CD4-positive, alpha-beta memory T cell (primary cell): ENCODE measurements at places on chromosomes 4 and X. TPM values are rescaled to one million over a fixed set of nuclear protein-coding genes. Genes with fewer than 3 reads are reported as not detected.

GRCh38 chr4:147831551-147832171 lies 99.8 kb downstream of the ARHGAP10 start:
- DNase-seq, result no peak

GRCh38 chr4:152940461-152940860 lies 4.3 kb downstream of the FHDC1 start:
- DNase-seq, result no peak

Gene ADH6
- polyA plus RNA-seq, result not detected

DNA sequence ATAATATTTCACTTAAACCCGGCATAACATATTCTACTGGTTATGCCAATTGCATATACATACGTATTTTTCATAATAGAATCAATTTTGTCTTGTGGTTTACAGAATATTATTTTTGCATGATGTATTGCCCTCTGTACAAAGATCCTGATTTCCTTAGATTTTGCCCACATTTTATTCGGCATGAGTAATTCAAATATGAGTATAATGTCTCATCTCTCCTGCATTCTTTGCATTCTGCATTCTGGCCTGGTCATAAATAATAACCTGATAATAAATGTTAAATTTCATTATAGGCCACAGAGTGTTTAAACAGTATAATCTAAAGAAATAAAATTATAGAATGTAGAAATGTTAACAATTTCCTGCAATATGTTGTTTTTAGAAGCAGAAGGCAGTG lies 205.3 kb downstream of the TLL1 start:
- no peak for DNase-seq

Gene PAK3
- polyA plus RNA-seq, result 1.5 TPM

DNA sequence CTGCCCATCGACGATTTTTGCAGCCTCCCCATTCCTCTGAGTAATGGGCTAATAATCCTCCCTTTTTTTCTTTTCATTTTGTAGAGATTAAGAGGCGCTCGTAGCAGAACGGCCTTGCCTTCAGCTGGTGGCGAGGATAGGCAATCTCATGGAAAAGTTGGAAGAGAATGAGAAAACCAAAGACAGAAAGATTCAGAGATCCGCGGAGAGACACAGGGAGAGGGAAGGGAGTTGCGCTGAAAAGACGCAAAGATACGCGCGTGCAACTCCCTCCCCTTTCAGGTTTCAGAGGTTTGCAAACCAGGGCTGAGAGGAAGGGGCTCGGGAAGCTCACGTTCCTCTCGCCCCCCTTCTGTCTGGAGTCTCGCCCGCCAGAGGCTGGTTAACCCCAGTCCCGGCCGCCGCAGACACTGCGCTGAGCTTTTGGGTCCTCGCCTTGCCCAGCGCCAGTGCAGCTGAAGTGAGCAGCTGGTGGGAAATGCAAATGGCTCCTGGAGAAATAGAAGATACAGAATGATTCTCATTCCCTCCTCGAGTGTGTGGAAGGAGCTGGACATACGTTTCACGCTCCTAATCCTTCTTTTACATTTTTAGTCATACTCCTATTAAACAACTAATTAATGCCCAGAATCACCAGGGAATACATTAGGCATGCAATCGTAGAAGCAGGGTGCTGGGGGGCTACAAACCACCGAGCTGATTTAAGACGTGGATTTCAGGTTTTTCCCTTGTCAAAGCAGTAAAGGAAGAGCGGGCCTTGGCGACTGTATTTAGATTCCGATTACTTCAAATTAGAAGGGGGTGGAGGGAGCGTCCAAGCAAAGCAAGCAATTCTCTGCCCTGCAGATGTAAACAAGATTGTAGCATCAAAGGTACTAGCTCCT lies 16.6 kb upstream of the PITX2 start:
- no peak for DNase-seq

- DNase-seq, result no peak
Observed at GRCh38 chr4:76600447-76600846, 165.4 kb downstream of the SHROOM3 start.

DNA sequence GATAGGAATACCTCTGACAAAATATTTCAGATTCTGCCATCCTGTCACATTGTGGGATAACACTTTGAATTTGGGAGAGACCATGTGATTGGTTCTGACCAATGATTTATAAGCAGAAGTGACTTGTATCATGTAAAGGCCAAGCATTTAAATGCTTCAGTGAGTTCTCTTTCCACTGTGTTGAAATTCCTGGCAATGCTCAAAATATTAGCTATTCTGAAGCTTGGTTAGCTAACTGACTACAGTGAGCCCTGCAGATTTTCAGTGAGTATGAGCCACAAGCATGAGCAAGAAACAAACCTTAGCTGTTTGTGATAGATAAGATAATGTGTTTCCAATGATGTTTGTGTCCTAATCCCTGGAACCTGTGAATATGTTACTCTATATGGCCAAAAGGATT lies 562.8 kb upstream of the AADAT start:
- no peak for DNase-seq

GRCh38 chrX:85941275-85941674 lies 106.1 kb downstream of the CHM start:
- no peak for DNase-seq

- DNase-seq, result no peak
Observed at GRCh38 chr4:168569066-168569930, 72.4 kb downstream of the PALLD start.

Gene MAGEA8
- polyA plus RNA-seq, result not detected

DNA sequence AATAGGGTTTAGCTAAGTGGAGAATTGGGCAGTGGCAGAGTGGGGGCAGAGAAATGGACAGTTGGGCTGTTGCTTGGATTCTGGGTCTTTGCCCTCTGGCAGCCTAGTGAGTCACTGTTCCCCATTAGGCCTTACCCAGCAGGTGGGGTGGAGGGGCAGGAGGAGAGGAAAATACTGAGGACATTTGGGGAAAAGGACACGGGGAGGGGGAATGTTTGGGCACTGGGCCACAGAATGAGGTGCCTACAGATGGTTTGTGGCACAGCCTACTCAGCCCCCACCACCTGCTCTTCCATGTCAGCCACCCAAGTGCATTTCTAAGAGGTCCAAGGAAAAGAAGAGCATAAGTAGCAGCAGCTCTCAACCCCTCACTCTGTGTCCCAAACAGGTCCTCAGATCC lies 13.0 kb downstream of the SLC16A2 start:
- DNase-seq, result no peak

Gene MAGEB10
- not detected for polyA plus RNA-seq

DNA sequence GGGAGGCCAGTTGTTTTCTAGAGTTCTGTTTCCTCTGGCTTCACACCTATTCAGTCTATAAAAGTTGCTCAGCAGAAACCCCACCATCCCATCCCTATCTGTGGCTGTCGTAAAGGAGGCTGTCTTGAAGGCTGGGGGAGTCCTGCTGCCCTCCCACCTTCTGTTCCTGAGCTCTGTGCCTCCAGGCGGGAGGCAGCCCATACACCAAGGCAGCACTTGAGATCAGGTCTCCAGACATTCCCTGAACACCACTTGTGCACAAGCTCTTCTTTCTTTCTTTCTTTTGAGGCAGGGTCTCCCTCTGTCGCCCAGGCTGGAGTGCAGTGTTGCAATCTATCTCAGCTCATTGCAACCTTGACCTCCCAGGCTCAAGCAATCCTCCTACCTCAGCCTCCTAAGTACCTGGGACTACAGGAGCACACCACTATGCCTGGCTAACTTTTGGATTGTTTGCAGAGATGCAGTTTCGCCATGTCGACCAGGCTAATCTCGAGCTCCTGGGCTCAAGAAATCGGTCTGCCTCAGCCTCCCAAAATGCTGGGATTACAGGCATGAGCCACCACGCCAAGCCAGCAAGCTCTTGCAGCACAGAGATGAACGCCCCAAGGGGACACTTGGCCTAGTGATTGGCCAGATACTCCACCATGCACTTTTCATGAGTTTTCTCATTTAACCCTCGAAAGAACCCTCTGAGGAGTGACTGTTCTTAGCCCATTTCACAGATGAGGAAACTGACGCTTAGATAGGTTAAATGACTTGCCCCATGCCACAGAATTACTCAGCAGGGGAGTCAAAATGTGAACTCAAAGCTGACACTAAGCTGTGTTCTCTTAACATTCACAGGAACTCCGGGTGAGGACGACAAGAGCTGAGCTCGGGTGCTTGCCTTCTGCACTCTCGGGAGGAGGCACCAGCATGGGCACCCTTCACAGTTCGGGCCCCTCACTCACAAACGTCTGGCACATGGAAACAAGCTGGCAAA lies 55.8 kb upstream of the ENPP6 start:
- DNase-seq, result no peak

Gene ETDB
- polyA plus RNA-seq, result not detected

GRCh38 chr4:187934766-187935165 lies 60.8 kb upstream of the ZFP42 start:
- no peak for DNase-seq

GRCh38 chrX:65838674-65839073 lies 171.2 kb downstream of the MSN start:
- no peak for DNase-seq

GRCh38 chr4:147284935-147285334 lies 196.0 kb upstream of the EDNRA start:
- DNase-seq, result no peak

GRCh38 chr4:53016099-53016820 lies 154.1 kb downstream of the RASL11B start:
- DNase-seq, result no peak

- no peak for DNase-seq
Observed at GRCh38 chr4:141425124-141425523, 204.4 kb downstream of the ZNF330 start.

GRCh38 chr4:7324651-7325121 lies 110.0 kb downstream of the PSAPL1 start:
- no peak for DNase-seq

- peak; percentile 14 for DNase-seq
Observed at GRCh38 chr4:185096032-185096653, 46.9 kb upstream of the SLC25A4 start.

- DNase-seq, result no peak
Observed at GRCh38 chr4:33188733-33189132, 2468.6 kb downstream of the PCDH7 start.

- DNase-seq, result no peak
Observed at GRCh38 chr4:166941629-166942028, 292.7 kb downstream of the SPOCK3 start.

- no peak for DNase-seq
Observed at GRCh38 chr4:158347556-158347955, 137.3 kb downstream of the TMEM144 start.

GRCh38 chr4:108433832-108434231 lies 186.5 kb upstream of the RPL34 start:
- DNase-seq, result peak; percentile 70

DNA sequence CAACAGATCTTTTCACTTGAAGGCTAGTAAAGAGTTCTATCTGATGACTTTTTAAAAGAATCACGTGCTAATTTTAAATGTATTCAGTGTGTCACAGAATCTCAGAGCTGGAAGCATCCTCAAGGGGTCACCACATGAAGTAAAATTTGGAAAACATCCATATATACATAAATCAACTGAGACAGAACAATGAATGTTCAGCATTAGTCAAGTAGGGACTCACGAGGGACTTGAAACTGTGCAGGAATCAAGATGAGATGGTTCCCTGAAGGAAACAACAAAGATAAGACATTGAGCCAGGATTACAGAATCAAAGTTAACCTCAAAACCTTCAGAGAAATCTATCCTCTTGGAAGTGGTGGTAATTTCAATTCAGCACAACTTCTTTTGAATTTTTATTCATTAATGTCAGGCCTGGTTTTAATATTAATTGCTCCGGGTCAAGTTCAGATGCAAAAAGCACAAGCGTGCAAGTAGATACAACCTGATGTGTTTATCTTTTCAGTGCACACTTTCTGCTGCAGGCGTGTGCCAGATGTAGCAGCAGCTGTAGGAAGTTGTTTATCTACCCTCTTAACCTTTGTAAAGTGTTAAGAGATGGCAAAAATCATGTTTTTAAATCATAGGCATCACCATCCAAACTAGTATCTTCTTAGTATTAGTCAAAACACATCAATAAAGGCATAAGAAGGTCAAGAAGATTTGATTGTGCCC lies 87.7 kb upstream of the SRD5A3 start:
- DNase-seq, result no peak

GRCh38 chrX:33175201-33175600 lies 36.1 kb downstream of the DMD start:
- DNase-seq, result no peak

GRCh38 chr4:1615786-1616556 lies 68.1 kb downstream of the FAM53A start:
- peak; percentile 38 for DNase-seq

GRCh38 chr4:111040904-111041303 lies 418.0 kb upstream of the PITX2 start:
- DNase-seq, result no peak

DNA sequence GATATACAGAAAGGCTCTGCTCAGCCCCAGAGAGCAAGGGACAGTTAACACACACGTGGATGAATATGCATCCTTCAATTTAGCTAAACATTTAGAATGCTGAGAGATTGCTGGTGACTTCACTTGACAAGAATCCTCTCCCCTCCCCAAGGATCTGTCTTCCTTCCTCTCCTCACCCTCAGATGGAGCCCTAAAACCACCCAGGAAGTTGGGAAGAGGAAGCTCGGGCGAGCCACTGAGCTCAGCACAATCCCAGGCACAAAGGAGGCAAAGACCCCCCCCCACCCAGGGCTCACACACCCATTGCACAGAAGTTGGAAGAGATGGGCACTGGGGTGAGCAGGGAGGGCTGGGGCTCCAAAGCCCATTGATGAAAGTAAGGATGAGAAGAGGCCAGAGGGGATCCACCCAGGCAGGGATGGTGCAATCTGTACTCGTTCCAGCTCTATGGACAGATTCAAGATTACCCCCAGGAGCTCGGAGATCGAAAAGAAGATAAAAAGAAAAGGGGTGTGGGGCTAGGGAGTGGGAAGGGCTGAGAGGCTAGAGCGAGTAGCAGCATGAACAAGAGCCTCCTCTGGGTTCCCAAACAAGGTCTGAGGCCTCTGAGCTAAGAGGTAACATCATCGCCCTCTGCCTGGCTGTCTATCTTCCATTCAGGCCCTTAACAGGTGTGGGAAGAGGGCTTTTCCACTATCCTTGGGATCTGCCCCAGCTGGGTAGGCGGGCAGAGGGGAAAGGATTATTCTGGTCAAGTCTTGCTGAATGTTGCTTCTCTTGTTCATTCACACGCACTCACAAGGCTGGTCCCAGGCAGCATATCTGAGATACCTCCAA lies 1.2 kb downstream of the TFE3 start:
- DNase-seq, result no peak

- DNase-seq, result peak; percentile 18
Observed at GRCh38 chr4:113760094-113760794, 1.3 kb downstream of the CAMK2D start.

GRCh38 chr4:121684561-121684960 lies 12.2 kb downstream of the ANXA5 start:
- no peak for DNase-seq

Gene RASGEF1B
- 2.2 TPM for polyA plus RNA-seq

DNA sequence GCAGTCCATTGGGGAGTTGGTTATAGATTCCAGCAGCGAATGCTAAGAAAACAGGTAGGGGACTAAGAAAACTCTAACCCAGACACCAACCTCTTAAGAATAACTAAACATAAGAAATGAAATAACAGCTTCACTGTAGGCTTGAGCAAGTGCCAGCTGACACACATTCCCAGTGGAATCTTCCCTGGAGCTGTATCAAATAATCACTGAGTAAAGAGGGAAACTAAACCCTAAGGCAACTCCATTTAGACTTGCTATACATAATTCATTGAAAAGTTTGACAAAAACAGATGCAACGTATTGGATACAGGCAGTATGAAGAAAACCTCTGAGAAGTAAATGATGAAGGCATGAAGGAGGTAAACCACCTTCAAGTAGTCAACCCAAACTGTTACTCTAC lies 293.5 kb downstream of the OPHN1 start:
- DNase-seq, result no peak

Gene NDST4
- not detected for polyA plus RNA-seq

Gene GLRB
- not detected for polyA plus RNA-seq

- no peak for DNase-seq
Observed at GRCh38 chr4:1109898-1110506, 3.4 kb downstream of the RNF212 start.

Gene SERTM2
- polyA plus RNA-seq, result not detected

Gene RAB40A
- polyA plus RNA-seq, result not detected
